Stimulated activated CD8-positive, alpha-beta memory T cell treated with anti-CD3 and anti-CD28 coated beads, Interleukin-4, amount 100 ng/mL, for 1 hour (primary cell): ENCODE measurements at places on chromosomes 1 and 21.

- DNase-seq, result no peak
Measured at GRCh38 chr1:242065813-242066212, 66.9 kb upstream of the MAP1LC3C start.

GRCh38 chr1:180976732-180977357 lies 45.8 kb downstream of the STX6 start:
- no peak for DNase-seq

DNA sequence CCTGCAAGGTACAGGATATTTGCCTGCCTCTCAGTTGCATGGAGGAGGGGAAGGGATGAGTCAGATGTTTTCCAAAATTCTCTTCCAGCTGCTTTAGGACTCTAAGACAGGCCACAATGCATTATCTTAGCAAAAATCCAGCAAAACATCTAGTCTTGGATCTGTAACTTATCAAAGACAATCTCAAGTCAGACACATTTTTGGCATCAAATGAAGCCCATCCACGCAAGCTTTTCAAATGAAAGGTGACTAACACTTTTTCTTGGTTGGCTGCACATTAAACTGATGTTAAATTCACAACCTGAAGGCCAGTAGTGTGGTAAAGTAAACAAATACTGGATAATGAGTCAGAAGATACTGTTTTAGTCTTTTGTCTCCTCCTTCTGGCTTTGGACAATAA lies 21.3 kb downstream of the FAM78B start:
- no peak for DNase-seq

- no peak for DNase-seq
Measured at GRCh38 chr1:234885601-234886000, 243.0 kb downstream of the TOMM20 start.

DNA sequence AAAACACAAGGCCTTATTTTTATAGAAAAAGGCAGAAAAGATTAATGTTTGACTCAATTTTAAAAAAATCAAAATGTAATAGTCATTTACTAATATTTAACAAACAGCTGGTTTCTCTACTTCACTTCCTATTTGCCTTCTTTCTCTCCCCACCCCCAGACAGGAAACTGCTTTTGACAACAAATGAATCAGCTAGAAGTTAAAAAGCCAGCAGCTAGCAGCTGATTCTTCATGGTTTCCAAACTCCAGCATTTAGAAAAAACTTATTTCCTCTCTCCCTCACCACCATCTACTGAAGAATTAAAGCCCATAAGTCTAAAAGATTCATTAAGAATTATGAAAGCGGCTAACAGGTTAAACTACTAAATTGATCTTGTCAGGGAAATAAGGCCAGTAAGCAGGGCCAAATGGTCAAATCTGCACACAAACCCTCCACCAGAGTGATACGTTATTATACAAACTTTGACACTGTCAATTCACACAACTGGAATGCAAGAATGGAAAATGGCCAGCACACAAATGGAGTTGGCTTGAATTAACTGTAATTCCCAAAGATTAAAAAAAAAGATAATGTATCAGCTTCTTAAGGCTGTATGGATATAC lies 4.0 kb downstream of the WDR26 start:
- no peak for DNase-seq

DNA sequence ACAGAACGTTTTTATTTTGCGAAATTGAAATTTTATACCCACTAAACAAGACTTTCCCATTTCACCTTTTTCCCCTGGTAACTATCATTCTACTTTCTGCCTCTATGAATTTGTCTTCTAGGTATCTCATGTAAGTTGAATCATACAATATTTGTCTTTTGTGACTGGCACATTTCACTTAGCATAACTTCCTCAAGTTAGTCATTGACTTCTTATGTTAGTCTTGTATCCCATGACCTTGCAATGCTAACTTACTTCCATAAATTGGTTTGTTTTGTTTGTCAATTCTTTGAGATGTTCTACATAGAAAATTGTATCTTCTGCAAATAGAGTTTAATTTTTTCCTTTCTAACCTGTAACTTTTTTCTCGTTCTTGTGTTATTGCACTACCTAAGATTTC lies 26.9 kb downstream of the SH3BP5L start:
- DNase-seq, result no peak

- DNase-seq, result no peak
Measured at GRCh38 chr1:21051177-21051825, 125.4 kb downstream of the EIF4G3 start.

DNA sequence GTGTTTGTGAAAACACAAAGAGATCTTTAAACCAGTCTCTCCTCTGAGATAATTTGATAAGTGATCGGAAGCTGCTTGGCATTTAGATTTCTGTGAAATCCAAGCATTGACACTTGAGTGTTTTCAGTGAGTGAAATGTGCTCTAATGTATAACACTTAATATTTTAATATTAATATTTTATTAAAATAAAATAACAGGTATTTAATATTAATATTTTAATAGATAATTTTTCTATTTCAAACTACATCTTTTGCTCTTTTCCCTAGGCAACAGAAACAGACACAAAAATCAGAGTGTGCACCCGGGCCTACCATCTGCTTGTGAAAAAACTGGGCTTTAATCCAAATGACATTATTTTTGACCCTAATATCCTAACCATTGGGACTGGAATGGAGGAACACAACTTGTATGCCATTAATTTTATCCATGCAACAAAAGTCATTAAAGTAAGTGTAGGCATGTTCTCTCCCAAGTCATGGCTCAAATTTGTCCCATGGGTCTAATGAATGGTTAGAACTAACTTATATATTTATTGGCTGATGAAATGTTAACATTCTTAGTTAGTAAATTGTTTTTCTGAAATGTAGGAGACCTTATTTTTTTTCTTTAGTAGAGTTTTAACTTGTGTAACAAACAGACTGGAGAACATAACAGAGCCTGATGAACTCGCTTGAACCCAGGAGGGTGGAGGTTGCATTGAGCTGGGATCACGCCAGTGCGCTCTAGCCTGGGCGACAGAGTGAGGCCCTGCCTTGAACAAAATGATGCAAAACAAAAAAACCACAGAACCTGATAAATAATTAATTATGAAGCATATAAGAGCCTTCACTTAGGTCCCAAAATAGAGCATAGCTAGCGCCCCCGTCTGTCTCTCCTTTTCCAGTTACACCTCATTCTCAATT lies 55.2 kb downstream of the MTR start:
- DNase-seq, result no peak

DNA sequence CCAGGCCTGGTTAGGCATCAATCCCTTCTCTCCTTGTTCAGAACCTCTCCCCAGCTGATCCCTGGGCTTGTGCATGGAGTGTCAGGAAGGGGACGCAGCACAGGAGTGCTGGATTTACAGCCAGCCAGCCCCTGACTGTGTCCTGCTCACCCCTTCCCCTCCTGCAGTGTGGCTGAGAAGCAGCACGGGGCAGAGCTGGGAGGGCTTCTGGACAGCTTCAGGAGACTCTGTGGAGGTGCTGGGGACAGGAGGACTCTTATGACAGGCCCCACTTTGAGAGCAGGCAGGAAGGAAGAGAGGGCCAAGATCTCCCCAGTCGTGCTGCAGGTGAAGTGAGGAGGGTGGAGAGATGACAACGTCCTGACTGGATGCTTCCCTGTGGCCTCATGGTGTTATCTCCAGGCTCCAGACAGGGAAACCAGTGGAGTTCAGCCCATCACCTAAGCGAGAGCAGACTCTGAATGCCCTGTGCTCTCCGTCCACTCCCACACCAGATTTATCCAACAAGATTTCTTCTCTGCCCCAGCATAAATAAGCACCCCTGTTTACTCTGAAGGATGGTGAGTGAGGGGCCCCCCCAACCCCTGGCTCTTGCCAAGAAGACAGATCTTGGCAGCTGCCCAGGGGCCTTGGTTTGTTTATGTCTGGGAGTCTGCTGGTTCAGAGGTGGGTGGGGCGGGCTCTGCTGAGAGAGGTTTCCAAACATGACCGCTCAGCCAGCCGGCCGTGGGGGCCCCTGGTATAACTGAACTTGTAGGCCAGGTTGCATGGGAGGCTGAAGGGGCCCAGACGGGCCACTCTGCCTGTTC lies 21.3 kb downstream of the TMCC2 start:
- no peak for DNase-seq

DNA sequence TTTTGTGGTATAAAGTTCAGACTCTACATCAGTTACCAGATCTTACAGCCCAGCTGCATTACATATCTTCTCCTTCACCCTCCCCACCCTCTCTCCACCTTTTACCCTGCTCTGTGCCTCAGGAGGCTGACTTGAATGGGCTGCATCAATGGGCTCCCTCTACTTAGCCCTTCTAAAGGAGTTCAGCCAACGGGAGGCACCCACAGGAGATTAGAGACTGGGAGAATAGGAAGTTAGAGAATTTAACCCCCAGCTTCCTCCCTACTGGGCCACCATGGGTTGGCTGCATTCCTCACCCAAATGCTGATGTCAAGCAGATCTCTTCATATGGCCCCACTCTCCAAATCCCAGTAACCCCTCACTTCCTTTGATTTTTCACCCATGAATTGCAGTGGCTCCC lies 17.1 kb upstream of the DUSP23 start:
- no peak for DNase-seq

DNA sequence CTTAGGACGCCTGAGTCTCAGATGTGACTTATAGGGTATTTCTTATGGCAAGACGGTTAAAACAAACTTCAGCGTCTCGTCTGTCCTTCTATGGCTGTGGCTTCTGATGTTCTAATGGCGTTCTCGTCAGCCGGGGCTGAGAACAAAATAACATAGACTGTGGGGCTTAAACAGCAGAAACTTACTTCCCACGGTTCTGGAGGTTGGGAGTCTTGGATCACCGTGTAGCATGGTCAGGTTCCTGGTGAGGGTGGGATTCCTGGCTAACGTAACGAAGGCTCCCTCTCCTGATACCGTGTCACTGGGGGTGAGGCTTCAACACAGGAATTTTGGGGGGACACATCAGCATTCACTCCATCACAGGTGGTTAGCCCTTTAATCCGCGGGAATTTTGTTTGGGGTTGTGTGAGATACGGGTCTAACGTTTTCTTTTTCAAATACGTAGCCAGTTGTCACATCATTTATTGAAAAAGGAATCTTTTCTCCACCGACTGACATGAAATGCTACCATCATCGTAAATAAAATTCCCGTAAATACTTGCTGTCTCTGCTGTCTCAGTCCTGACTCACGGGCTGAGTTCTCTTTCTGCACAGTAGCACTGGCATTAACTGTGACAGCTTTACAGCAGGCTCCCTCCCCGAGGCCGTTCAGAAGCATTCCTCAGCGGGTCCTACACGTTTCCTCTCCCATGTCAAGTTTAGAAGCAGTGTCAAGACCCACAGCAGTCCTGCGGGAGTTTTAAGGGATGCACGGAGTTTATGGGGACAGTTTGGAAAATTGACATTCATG lies 8.1 kb upstream of the POFUT2 start:
- no peak for DNase-seq

DNA sequence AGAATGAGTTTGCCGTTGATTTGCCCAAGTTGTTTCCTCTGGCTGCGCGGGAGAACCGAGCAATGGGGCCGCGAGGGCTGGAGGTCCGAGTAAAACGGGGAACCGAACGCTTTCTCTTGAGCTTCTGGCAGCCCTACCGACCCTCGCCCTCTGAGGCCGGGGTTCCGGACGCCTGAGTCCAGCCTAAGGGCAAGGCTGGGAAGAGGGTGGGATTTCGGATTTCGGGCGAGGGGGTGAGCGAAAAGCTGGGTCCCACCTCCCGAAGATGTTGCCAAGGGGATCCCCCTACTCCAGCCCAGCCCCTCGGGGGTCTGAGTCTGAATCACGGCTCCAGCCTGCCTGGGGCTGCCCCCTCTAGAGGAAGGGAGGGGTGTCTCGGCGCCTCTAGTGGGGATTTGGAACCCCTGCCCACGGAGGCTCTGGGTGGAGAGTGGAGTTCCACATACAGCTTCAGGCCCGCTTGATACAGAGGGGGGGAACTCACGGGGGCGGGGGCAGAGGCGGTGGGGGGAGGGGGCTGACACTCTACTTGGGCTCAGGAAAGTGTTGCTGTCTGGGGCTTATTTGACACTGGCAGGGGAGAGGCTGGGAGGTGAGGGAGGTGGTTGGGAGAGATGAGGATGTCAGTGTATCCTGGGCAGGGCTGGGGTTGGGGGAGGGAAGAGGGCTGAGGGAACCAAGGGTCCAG lies 617 bp downstream of the KIRREL1 start:
- no peak for DNase-seq

- no peak for DNase-seq
Measured at GRCh38 chr1:201605385-201606010, 66.6 kb downstream of the NAV1 start.

- no peak for DNase-seq
Measured at GRCh38 chr1:55402142-55402541, 187.0 kb upstream of the USP24 start.

- no peak for DNase-seq
Measured at GRCh38 chr1:68206848-68207689, 25.3 kb downstream of the WLS start.

- no peak for DNase-seq
Measured at GRCh38 chr1:181033128-181033798, 520 bp upstream of the MR1 start.

GRCh38 chr1:231201979-231202633 lies 38.9 kb upstream of the GNPAT start:
- DNase-seq, result no peak

GRCh38 chr1:172670316-172670715 lies 11.4 kb downstream of the FASLG start:
- DNase-seq, result no peak

DNA sequence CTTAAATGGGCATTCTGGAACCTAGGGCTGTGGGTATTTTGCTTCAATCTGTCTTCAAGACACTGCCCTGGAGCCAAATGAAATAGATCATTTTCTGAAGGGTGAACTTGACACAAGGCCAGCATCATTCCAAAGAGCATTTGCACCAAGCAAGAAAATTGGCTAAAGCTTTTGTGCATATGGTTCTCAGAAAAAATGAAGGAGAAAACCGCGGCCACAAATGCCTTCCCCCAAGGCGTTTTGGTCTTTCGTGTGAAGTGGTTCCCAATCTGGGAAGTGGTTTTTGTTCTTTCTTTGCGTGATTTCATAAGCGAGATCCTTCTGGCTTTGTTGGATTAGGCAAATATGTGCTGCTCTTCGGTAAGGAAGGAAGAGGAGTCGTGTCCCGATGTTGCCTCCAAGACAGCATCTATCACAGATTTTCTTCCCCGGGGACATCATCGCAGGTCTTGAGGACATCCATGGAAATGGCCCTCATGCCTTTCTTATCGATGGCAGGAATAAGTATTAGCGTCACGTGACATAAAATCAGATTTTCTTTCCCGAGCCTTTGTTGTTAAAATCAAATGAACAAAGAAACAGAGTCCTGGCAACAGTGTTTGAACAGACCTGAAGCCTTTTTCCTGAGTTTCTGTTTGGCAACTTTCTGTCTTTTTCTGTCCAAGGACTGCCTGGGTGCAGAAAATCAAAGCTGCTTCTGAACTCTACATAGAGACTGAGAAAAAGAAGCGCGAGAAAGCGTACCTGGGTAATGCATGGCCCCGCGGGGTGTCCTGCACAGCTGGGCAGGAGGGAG lies 31.0 kb downstream of the ATP5PO start:
- no peak for DNase-seq

- no peak for DNase-seq
Measured at GRCh38 chr1:237879195-237879594, 11.5 kb downstream of the ZP4 start.
